ENCODE measurements at places on chromosomes 6 and 20.

DNA sequence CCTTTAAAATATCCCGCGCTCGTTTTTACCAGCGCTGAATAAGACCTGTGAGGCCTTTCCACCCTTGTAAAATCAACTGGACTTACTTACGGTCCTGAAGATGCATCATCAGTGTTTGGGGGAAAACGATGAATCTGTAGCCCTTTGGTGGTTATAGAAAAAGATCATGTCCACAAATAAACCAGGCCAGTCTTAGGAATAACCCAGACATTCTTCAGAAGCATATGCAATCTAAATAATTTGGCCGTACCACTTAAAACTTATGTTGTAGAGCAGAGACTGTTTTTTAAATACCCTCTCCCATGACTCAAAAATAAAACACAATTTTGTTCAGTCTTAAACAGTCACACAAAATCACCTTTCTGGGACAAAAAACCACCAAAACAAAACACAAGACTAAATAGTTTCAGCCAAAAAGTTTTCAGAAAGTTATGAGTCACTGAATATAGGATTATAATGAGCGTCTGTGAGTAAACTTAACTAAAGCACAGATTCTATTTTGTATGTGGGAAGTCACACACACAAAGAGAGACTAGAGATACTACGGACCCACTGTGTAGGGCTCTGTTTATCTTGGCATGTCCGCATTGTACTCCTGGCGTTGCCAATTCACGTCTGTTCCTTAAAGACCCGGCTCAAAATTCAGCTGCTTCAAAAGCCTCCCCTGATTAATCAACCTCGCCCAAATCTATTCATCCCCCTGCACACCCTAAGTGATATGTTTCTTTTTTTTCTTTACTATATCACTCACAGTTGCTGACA lies 26.5 kb upstream of the SMOC2 start:
- no peak for DNase-seq

GRCh38 chr6:93992976-93993375 lies 573.6 kb upstream of the EPHA7 start:
- no peak for DNase-seq

DNA sequence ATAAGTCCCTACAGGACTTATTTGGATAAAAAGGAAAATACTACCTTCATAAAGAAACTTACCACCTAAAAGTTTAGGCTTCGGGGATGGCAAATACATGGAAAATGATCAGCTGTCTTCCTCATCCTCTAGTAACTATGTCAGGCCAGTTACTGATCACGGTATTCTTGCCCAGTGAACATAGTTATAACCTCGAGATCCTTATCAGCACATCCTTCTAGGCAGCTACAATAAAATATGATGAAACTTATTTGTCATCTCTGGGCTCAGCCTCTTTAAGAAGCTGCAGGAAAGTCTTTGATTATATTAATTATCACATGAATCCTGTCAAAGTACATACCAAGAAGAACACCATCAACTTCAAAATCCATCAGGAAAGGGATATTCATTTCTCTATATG lies 41.8 kb downstream of the SF3B5 start:
- DNase-seq = no peak

- no peak for DNase-seq
Measured at GRCh38 chr6:160782228-160782627, 80.2 kb downstream of the PLG start.

DNA sequence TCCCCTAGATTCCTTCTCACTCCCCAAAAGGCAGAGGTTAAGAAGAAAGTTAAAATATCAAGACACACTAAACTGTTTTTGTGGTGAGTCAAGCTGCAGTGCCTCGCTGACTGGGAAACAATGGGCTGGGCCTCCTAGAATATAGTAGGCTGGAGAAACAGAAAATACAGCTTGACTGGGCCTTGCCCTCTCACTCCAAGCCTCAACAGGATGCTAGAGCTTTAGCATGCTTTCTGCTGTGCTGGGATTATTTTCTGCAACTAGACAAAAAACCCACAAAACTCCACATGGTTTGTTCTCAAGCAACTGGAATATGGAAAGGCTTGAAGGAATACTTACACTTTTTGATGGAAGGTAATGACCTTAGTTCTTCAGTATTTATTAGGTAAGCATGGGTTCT lies 27.9 kb downstream of the FOXO3 start:
- DNase-seq = no peak

GRCh38 chr6:119331663-119332286 lies 17.8 kb downstream of the MAN1A1 start:
- DNase-seq = no peak

GRCh38 chr6:89536231-89536630 lies 102.3 kb downstream of the LYRM2 start:
- DNase-seq = no peak

DNA sequence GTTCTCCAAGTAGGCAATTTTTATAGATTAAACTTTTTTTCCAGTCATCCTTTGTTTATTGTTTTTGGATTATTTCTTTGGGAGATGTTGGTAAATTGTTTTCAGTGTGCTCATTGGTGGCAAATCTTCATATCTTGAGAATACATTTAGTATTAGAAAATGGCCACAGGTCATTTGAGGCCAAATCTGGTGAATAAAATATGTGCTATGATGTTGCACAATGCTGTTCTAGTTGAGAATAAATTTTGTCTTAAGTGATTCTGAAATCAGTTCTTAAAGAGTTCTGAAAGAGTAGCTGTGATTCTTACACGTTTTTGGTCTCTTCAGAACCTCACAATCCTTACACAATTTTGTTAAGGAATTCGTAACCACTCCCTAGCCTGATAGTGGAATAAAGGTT lies 20.1 kb downstream of the CDKAL1 start:
- no peak for DNase-seq

DNA sequence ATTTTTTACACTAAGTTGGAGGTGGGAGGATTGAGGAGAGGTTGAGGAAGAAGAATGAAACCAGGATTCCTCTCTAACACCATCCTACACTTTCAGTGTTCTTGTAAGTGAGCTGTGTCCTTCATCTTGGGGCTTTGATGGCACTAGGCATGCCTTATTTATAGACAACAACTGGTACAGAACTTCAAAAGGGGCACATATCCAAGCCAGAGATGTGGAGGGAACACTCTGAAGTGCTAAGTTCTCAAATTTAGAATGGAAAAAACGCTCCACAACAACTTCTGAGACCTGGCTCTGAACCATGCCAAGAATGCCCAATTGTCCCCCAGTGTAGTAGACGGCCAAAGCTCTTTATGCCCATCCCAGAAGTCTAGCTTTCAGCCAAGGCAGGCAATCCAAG lies 16.2 kb upstream of the PKHD1 start:
- DNase-seq = no peak

DNA sequence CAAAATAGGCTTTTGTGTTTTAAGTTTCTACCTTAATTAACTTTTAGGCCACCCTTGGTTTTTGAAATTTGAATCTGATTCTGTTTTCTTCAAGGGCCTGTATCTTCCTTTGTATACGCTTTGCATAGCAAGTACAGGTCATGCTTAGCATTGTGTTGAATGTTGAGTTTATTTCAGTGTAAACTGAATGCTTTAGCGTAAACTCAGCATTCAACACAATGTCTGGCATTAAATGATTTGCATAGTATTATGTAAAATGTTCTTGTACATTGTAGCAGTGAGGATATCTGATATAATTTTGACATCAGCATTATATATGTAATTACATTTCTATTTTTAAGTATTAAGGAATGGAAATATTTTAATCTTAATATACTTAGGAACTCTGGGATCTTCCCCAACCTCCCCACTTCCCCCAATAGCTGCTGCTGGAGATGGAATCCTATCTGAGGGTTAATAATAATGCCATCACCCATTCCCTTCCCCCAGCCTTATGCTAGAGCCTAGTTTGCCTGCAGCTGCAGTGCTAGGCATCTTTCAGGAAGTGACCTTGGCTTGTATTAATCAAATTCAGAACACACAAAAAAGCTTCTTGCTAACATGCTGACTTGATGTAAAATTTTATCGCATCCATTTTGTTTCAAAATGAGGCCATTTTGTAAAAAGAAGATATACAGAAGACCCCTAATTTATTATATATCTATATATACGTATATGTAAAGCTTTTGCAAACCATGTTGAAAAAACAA lies 73.1 kb downstream of the NCOA3 start:
- no peak for DNase-seq

DNA sequence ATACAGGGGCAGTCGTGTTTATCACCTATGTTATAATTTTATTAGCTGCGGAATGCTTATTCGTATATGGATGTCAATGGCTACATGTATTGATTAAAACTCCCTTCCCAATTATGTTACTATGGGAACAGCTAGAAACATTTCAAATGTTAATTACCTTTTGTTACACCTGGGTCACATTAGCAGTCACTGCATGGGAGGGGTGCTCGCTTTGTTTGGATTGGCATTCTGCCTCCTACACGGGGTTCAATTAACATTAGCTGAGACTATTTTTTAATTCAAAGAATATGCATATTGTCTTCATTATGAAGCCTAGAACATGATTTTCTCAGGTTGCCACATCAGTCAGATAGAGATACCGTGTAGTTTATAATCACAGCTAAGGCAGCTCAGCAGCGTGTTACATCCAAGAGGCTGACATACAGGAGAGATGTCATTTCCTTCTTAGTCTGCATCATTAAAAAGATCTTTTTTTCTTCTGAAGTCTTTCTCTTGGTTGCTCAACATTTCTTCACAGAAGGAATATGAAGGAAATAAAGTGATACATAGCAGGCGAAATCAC lies 76.2 kb upstream of the RPS6KA2 start:
- DNase-seq = no peak

DNA sequence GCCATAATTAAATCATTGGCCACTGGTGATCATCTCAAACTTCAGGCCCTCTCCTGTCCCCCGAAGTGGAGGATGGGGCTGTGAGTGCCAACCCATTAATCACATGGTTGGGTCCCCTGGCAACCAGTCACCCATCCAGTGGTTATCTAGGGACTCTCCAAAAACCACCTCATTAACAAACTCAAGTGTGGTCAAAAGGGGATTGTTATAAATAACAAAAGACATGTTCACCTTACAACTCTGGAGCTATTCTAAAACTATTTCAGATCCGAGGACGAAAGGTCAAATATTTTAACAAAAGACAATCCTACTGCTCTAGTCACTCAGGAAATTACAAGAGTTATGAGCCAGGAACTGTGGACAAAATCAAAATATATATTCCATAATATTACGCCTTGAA lies 95.5 kb upstream of the PRND start:
- no peak for DNase-seq

DNA sequence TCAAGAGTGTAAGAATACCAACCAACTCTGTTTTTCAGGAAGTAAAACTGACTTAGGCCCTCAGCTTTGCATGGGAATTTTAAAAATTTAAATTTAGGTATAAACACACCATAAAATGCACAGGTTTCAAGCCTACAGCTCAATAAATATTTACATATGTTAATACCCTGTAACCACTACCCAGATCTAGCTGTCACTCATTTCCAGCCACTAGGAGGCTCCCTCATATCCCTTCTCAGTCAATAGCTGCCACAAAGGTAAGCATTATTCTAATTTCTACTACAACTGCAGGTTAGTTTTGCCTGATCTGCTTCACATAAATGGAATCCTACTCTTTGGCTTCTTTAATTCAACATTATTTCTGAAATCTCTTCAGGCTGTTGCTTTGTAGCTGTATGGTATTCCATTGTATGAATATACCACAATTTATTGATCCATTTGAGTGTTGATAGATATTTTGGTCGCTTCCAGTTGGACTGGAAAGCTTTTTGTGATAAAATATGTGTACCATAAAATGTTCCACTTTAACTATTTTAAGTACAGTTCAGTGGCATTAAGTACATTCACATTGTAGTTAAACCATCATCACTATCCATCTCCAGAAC lies 32.5 kb upstream of the MEI4 start:
- no peak for DNase-seq

GRCh38 chr6:1574083-1574761 lies 35.5 kb upstream of the FOXC1 start:
- DNase-seq = no peak

GRCh38 chr6:117929501-117929900 lies 22.4 kb downstream of the SLC35F1 start:
- no peak for DNase-seq

GRCh38 chr6:147381712-147382111 lies 126.8 kb upstream of the SAMD5 start:
- DNase-seq = no peak

- no peak for DNase-seq
Measured at GRCh38 chr20:47117773-47118172, 223.1 kb downstream of the EYA2 start.

GRCh38 chr20:23374441-23374840 lies 12.5 kb downstream of the GZF1 start:
- no peak for DNase-seq

DNA sequence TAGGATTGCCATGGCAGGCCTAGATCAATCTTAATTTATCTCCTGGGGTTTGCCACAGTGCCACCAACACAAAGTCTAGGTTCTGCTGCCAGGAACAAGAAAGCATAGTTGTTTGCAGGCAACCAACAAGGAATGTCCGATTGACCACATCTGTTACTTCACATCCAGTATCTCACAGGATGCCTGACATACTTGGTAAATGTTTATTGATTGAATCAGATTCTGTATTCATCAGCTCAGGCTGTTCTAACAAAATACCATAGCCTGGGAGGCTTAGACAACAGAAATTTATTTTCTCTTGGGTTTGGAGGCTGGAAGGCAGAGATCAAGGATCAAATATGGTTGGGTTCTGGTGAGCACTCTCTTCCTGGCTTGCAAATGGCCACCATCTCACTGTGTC lies 26.3 kb upstream of the MC3R start:
- DNase-seq = no peak

DNA sequence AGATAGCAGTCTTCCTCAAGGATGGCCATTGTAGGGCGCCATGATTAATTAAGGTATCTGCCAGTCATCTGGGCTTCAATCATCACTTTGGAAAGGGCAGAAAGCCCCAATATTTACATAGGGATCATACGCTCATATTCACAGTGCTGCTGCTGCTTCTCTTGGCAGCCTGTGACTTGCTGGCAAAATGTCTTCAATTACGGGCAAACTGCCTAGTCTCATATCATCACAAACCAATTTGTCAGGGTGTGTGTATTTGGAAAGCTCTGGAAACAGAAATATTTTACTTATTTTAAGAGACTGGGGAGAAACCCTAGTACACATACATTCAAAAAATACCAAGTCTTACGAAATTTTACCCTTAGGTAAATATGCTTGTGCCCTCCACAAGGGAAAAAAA lies 77.6 kb downstream of the SAMD5 start:
- no peak for DNase-seq

- DNase-seq = no peak
Measured at GRCh38 chr6:133724726-133725125, 164.2 kb upstream of the TCF21 start.

DNA sequence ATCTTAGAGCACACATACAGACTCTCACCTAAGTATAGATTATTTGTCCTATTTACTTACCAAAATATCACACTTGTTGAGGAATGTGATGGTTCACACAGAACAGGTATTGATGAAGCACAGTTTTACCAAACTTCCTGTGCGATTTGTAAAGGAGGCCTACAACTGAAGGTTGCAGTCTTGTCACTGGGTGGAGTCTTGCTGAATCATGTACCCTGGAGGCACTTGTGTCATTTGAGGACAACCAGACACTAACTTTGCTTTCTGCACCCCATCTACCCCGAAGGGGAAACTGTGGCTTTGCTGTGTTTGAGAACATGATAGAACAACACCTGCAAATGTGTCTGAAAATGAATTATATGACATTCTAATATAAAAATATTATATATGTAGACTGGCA lies 32.4 kb upstream of the HINT3 start:
- no peak for DNase-seq

- no peak for DNase-seq
Measured at GRCh38 chr20:41245086-41245707, 72.3 kb downstream of the ZHX3 start.

- DNase-seq = no peak
Measured at GRCh38 chr20:35030136-35030535, 62.5 kb downstream of the TRPC4AP start.

All from substantia nigra (tissue), 51 donors.